T-helper 2 cell treated with Interferon-gamma antibody and Interleukin-4, amounts not matched to agents 5 μg/mL and 100 μg/mL, for 36 hours (primary cell): ENCODE measurements at places on chromosomes 7 and 10.
A peak's percentile ranks its signal among the peaks of the same experiment; 100 is the strongest.

DNA sequence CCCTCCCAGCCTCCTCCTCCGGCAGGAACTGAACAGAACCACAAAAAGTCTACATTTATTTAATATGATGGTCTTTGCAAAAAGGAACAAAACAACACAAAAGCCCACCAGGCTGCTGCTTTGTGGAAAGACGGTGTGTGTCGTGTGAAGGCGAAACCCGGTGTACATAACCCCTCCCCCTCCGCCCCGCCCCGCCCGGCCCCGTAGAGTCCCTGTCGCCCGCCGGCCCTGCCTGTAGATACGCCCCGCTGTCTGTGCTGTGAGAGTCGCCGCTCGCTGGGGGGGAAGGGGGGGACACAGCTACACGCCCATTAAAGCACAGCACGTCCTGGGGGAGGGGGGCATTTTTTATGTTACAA lies 83.3 kb downstream of the PAX2 start:
- no peak for DNase-seq

GRCh38 chr7:128791121-128791971 lies at the start of gene CCDC136:
CCDC136 (plus strand) TSS chr7:128791968; CDS start chr7:128792412, 444 bp downstream.
- DNase-seq, result peak; percentile 72

- DNase-seq, result no peak
Observed at GRCh38 chr10:86489960-86490612, 31.5 kb downstream of the WAPL start.

DNA sequence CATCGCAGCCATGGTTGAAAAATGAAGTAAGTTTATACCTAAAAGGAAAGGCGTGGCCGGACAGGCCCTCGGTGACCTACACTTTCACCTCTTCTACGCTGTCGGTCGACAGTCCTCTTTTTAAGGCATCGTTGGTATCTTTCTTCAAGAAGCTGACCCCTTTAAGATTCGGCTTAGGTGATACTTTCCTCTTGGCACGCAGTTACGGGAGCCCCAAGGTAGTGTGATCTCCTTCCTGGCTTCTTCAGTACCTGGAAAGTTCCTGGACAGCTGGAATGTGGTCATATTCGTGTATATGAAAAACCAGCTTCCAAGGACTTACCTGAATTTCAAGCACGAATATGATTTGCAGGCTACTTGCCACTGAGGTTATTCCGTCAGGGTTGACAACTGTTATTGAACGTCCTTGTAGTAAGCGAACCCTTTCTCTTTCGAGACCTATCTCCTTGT lies 885 bp upstream of the SYPL1 start:
- DNase-seq, result no peak
